ENCODE measurements at places on chromosomes 6 and 20.
A peak's percentile ranks its signal among the peaks of the same experiment; 100 is the strongest.

DNA sequence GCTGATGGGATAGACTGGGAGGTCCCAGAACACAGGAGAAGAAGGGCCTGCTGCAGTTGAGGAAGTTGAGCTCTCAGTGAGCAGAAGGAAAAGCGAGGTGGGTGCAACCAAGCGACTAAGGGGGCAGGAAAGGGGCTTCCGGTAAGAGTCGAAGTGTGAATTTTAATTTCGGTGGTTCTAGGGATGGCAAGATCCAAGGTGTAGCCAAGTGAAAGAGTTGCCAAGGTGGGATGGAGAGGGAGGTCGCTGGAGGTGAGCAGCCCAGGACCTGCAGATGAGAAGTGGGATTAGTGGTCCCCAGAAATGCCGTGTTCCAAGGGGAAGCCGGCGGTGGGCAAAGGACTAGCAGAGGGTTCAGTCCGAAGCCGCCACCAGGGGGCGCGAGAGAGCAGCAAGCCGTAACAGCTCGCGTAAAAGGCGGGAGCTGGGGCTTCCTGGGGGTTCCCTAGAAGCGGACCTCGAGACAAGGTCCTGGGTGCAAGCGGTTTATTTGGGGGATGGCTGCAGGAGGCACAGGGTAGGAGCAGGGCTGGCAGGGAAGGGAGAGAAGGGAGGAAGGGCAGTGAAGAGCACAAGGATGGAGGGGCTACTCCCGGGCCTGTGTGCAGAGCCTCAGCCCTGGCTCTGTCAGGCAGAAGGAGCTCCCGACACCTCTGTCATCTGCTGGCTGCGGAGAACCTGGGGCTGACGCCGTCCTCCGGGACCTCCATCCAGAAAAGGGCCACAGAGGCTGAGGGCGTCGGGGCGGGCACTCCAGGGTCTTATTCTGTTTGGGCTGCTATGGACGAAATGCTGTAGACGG, 103.6 kb downstream of the PAX1 start:
- DNase-seq = no peak

DNA sequence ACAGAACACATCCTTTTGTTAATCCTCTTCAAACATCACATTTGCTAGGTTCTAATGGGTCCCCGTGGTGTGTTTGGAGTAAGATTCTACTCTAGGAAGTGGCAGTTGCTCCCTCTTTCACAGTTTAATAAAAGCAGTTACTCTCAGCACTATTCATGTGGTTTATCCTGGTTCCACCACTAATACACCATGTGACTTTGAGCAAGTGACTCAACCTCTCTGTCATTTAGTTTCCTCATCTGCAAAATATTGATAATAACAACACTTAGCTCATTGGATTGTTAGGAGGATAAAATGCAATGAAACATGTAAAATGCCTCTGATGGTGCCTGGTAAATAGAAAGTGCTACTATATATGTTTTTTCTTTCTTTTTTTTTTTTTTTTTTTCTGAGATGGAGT, 488.0 kb upstream of the NOX3 start:
- no peak for DNase-seq

DNA sequence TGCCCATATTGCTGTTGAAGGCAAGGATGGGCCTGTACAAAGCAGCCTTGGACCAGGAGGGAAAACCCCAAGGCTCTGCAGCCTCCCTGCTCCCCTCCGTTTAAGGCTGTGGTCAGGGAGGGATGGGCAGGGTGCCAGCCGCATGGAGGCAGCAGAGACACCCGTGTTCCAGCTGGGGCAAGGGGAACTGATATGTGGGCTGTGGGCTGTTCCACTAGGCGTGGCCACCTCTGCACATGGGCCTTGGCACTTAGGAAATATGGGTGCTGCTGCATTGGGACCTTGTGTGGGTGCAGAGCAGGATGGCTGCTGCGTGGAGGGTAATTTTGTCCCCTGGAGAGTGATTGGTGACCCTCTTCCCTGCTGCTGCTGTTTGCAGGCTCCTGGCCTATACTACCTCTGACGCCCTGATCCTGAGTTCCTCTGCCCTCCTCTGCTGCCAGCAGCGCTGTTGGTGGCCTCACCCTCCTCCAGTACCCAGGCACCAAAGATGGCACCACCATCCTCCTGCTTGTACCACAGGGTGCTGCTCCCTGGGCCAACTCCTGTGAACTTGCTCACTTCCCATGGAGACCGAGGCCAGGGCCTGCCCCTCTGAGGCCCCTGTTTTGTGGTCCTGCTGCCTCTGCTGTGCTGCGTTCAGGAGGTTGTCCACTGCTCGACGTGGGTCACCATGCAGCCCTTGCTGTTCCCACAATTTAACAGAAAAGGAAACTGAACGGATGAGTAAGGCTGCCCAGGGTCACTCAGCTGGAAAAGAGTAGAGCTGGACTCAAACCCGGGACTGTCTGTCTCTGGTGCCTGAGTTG, 35.3 kb downstream of the PANK2 start:
- no peak for DNase-seq

DNA sequence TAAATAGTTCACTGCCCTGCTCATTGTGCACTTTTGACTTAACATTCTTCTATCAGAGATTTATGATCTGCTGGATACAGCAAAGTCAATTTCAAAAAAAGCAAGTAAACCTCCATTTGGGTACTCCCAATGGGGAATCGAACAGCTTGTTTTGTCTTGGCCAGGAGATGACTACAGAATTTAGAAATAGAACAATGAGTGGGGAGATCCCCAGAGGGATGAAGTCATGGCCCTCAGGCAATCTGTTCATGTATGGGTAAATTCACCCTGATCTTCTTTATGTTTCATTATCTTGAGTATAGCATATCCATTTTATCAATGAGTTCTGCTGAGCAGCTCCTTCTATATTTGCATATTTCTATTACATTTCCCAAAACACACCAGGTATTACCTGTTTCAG, 1681.9 kb downstream of the HACE1 start:
- DNase-seq = no peak

DNA sequence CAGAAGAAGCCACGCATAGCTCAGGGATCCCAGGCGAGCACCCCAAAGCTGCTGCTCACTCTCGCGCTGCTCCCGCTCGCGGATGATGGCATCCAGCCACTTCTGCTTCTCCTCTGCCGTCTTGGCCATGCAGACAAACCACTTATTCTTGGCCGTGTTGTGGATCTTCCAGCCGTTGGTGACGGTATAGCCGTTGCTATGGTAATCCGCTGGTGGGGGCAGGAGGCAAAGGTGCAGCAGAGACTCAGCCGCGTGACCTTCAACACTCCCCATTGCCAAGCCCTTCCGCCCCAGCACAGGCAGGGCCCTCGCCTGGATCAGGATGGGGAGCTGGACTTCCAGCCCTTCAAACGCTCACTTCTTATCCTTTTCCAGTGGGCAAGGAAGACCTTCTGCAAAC, 136.9 kb downstream of the PREX1 start:
- no peak for DNase-seq

DNA sequence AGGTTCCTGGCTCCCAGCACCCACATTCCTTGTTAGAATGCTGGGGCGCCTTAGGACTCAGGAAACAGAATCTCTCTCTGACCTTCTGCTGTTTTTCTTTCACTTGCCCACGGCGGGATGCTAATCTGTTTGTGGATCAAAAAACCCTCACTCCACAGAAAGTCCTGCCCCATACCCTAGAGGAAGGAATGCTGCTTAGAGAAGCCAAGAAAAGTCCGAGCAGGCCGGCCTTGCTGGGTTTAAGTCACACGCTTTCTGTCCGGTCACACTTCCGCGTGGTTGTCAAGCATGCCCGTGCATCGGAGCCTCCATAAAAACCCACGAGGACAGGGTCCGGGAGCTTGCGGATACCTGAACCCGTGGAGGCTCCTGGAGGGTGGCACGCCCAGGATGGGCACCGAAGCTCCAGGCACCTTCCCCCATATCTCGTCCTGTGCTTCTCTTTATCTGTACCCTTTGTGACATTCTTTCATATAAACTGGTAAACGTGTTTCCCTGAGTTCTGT, 223.1 kb downstream of the NRN1 start:
- no peak for DNase-seq

DNA sequence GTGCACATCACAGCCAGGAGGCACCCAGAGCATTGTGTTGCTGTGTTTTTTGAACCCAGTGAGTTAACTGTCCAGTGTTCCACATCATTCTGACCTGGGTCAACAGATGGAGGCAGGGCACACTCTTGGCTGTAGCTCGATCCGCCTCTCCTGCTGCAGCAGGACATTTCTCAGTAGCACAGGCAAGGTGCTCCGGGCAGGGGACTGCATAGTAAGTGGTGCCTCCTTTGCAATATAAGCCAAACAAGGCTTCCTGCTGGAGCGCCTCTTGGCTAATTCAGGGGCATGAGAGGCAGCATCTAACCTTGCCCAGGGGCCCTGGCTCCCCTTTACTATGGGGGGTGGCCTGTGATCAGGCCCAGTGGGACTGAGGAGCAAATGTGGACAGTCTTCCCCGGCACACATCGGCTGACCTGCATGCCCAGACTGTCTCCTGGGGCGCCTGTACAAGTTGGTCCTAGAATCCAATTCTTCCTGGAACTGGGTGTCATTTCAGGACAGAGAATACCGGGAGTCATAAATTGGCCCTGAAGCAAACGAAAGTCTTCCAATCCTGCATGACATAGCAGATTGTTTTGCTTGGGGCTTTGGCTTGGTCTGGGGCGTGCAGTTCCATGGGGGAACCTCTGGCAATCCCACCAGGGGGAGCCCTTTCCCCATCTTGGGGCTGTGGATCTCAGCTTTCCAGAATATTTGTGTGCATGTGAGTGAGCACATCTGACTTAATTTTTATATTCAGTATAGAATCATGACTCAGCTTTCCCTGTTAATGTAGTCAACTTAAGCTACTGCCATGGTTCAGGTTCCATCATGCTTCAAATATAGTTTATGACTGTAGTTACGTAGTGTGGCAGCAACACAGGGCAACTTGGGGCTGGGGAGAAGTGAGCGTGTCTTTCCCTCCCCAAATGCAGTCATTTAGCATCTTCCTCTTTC, 56.0 kb upstream of the DDR1 start:
- DNase-seq = peak; percentile 51

DNA sequence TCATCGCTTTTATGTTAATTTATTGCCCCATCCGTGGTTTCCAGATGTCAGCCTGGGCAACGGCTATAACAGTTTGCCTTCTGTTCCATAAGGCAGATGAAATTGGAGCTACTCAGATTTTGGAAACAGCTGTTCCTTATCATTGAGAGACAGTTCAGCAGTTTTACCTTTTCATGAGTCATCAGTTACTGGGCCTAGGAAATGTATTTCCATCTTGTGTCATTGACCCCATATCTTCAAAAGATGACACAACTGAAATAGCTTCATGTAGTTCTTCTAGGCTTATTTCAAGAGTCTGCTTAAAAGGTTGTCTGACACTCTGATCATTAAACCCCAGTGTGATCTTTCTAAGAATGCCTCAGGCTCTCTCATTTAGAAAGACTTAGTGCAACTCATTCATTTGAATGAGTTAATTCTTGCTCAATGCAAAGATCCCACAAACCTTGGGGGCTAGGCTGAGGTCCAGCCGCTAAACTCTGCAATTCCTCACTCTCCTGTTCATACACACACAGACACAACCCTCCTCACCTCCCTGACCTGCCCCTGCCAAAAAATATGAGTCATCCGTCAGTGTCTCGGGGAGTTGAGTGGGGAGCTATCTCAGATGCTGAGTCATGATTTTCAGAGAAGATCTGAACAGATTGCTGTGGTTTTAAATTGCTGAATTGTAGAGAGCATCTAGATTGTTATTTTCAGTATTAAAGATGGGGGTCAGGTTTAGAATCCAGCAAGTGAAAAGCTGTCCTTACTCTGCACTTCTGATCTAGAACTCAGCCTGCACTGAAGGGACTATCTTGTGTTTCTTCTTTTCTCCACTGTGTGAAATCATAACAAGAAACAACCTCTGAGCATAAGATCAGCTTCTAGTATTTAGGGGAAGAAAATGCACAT, 61.8 kb downstream of the RPP40 start:
- no peak for DNase-seq

DNA sequence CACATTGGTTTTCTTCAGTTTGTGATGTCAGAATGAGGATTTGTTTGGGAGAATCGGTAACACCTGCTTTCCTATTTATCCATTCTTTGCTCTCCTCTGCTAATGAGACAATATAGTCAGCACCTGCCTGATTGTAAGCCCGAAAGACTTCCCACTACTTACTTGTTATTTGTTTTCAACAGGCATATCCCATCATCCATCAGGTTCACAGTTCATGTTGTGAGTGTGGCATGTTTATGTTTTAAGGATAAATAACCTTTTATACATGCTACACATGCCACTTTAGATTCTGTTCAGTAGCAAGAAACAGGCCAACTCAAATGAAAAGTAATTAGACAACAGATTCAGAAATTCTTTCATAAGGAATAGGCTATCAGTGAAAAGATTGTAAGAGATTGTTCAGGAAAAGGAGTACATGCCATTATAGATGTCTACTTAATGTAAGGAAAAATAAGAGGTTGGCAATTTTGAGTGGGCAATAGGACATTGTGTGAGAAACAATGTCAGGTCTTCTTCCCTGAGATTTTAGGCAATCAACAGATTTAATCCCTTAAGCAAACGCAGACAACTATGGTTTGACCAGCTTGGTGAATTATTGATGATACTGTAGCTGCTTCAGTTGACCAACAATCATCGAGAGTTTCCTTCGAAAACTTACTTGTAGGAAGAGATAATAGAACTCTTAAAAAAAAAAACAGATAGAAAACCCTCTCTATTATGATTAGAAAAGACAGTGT, 7.9 kb upstream of the GPRC6A start:
- DNase-seq = no peak

DNA sequence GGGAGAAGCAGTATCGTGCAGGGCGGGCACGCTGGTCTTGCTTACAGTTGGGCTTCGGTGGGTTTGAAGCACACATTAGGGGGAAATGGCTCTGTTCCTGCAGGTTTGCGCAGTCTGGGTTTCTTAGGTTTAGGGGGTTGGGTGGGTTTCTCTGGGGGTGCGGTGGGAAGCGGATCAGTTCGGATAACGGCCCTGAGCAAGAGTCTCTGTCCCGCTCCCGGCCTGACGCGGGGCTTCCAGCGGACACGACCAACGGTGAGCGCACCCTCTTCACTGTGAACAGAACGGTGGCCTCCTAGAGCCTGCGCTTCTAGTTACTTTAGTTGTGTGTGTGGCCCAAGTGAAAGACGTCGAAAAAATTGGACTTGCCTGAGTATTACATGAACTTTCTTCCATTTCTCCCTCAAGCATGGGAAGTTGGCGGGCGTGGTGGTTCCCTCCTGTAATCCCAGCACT, 635 bp upstream of the ELOVL2 start:
- no peak for DNase-seq

DNA sequence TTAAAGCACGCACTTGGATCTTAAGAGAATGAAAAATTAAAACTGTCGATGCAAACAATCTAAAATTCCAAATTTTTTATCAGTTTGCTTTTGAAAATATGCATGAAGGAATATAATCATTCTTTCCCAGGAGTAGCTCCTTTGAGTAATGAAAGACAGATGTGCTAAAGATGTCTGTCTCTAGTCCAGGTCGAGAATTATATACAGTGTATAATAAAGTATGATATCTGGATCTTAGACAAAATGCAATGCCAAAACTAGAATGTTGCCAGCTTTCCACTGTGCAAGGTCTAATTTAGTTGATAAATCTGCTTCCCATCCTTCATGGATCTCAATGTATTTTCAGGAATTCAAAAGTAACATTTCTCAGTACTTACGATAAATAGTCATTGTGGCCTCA, 65.1 kb upstream of the ADGRG6 start:
- no peak for DNase-seq

- DNase-seq = no peak
These were observed 46.4 kb downstream of the PRL start for GRCh38 chr6:22250486-22250885.

Measured in GM18507 (cell line).